ENCODE measurements at places on chromosomes 16 and 17. TPM values are rescaled to one million over a fixed set of nuclear protein-coding genes. Genes with fewer than 3 reads are reported as not detected.

- no peak for DNase-seq
These were observed 3.0 kb upstream of the VAT1L start for GRCh38 chr16:77785373-77785764.

KRT27 gene
- not detected for total RNA-seq

DNA sequence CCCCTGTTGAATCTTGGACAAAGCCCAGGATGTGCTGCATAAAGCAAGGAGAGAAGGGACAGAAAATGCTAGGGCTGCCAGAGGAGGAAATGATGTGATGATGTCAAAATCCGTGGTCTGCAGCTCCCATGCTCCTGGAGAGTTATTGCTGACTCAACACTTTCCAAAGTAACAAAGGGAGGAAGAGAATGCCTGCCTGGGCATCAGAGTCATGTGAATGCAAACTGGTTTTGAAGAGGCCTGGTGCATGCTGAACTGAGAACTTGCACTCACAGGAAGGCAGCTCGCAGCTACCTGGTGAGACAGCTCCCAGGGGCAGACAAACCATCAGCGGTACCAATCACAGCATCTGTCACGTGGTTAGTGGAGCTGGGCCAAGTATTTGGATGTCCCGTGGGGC, 2.8 kb downstream of the MARVELD3 start:
- no peak for DNase-seq

- DNase-seq: no peak
These were observed 31.5 kb downstream of the PIPOX start for GRCh38 chr17:29074488-29074887.

All from GM23338 (cell line).